Stimulated activated CD4-positive, alpha-beta T cell treated with anti-CD3 and anti-CD28 coated beads, Interleukin-15, amount 100 ng/mL, for 24 hours (primary cell): ENCODE measurements at places on chromosomes 7 and 10.
A peak's percentile ranks its signal among the peaks of the same experiment; 100 is the strongest.

DNA sequence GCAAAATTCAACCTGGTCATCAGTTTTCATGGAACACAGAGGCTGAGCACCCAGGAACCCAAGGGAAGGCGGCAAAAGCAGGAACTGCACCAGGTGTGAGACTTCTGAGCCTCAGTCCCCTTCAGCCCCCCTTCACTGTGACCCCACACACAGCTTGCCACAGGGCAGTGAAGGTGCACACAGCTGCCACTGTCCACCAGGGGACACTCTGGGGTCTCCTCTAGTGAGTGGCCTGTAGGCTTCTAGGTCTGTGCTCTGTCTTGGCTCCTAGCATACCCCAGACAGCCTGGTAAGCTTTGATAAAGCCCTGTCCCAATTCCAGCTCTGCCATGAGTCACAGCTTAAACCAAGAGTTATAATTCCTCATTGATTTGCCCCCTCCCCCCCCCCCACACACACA, 12.1 kb downstream of the KCNH2 start:
- DNase-seq = no peak

- DNase-seq = no peak
Measured at GRCh38 chr7:89312551-89312950, 517.0 kb upstream of the TEX47 start.

GRCh38 chr10:45809837-45810236, 37.5 kb downstream of the AGAP4 start:
- no peak for DNase-seq

- no peak for DNase-seq
Measured at GRCh38 chr10:125156739-125157480, 3.5 kb downstream of the CTBP2 start.

DNA sequence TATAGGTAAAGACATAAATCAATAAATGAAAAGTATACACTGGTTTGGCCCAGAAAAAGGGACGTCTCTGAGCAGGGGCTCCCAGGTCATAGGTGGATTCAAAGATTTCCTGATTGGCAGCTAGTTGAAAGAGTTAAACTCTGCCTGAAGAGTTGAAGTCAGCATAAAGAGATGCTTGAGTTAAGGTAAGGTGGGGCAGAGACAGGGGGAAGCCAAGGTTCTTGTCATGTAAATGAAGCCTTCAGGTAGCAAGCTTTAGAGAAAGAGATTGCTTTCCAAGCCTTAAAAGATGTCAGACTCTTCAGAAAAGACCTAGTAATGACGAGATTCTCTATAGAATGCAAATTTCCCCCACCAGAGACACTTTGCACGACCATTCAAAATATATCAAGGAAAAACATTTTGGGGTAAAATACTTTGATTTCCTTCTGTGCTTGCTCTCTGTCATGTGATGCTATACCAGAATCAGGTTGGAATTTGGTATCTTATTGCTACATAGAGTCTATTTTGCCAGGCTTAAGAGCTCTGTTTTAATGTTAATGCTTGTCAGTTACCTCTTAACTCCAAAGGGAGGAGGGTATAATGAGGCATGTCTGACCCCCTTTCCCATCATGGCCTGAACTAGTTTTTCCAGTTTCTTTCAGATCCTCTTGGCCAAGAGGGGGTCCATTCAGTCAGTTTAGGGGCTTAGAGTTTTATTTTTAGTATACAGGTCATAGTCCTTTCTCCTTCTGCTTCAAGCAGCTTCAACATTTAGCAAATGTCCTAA, 429.6 kb downstream of the ADRA2A start:
- DNase-seq = no peak

DNA sequence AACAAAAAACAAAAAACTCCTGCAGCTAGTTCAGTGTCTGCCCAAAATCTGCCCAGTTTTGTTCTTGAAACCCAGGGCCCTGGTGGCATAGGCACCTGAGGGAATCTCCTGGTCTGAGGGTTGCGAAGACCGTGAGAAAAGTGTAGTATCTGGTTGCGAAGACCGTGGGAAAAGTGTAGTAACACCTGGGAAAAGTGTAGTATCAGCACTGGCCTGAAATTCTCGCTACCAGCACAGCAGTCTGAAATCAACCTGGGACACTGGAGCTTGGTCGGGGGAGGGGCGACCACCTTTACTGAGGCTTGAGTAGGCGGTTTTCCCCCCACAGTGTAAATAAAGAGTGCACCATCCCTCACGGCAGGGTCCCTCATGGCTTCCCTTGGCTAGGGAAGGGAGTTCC, 82.5 kb upstream of the SP4 start:
- DNase-seq = no peak

- DNase-seq = no peak
Measured at GRCh38 chr10:47243356-47243755, 56.6 kb upstream of the GDF10 start.

- no peak for DNase-seq
Measured at GRCh38 chr7:106623853-106624252, 37.1 kb downstream of the CCDC71L start.

DNA sequence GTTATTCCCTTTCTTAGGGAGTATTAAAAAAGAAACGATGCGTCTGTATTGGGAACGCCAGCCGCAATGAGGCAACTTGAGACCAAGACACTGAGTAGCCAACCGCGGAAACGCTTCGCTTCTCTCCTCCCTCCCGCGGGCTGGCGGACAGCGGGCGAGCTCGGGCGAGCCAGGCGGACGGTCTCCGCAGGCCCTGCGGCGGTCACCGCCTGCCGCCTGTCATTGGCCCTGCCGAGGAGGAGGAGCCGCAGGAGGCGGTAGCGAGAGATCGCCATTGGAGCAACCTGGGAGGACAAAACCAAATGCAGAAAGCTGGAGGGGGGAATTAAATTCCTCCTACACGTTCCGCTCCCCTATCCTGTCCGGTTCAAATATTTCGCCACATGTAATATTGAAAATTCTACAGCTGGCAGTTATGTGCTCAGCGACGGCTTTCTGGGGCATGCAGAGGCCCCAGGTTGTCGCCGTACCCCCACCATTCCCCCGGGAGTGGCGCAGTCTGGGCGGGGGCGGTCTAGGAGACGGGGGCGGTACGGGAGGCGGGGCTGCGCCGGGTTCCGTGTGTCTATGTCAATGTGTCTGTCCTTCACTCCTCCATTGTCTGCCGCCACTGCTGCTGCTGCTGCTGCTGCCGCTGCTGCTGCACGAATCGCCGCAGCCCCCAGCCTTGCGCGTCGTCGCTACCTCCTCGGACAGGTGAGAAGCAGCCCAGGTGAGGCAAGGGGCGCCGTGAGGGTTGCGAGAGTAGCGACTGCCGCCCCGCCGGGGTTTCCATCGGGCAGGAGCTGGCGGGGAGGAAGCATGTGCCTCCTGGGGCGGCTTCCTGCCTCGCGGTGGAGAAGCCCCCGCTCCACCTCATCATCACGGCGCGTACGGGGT, at the start of the genes ANKMY2 and BZW2:
Gene ANKMY2 (minus strand): TSS at position 162 of the 879 bp plus-strand sequence. CDS start 181 bp downstream, outside the sequence.
Gene BZW2 (plus strand): TSS at position 589 of the 879 bp plus-strand sequence. CDS start 19,263 bp downstream, outside the sequence.
- peak; percentile 93 for DNase-seq

DNA sequence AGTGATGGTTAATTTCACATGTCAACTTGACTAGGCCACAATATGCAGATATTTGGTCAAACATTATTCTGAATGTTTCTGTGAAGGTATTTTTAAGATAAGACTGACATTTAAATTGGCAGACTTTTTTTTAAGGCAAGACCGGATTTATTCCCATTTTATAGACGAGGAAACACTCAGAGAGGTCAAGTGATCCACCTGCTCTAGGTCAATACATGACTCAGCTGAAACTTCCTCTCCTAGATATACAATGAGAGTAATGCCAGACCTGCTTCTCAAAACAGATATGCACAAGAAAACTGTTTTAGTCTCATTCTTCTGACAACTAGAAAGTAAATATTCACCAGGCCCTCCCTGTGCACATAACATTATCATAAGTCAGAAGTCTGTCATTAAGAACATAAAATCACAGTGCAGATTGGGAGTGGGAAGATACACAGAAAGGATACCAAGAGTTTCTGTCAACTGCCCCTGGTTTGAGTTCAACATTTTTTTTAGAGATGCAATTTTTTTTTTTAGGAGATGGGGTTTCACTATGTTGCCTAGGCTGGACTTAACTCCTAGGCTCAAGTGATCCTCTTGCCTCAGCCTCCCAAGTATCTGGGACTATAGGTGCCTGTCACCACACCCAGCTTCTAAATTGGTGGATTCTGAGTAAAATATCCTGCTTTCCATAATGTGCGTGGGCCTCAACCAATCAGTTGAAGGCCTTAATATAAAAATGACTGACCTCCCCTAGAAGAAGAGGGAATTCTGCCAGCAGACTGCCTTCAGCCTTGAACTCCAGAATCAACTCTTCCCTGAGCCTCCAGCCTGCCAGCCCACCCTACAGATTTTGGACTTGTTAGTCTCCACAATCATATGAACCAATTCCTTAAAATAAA, 121.4 kb downstream of the ZFAND4 start:
- DNase-seq = no peak

GRCh38 chr10:96835899-96836298, 3.8 kb downstream of the LCOR start:
- no peak for DNase-seq

- DNase-seq = no peak
Measured at GRCh38 chr7:151833691-151834090, 43.2 kb downstream of the PRKAG2 start.

- DNase-seq = no peak
Measured at GRCh38 chr7:90025771-90026170, 128.5 kb upstream of the STEAP1 start.

DNA sequence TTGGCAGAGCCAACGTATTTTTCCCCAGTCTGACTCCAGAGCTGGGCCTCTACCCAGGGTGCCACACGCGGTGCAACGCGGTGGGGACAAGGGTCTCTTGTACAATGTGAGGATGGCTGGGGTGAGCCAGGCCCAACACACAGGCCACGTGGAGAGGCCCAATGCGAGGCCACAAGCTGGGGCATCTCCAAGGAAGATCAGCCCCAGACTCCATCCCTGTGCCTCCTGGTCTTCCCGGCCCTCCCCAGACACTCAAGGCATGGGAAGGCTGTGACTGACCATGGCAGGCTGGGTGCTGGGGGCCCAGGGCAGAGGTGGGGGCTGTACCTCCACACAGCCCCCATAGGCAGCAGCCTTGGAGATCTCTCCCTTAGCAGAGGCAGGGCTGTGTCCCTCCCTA, 135.3 kb upstream of the FAM20C start:
- no peak for DNase-seq

DNA sequence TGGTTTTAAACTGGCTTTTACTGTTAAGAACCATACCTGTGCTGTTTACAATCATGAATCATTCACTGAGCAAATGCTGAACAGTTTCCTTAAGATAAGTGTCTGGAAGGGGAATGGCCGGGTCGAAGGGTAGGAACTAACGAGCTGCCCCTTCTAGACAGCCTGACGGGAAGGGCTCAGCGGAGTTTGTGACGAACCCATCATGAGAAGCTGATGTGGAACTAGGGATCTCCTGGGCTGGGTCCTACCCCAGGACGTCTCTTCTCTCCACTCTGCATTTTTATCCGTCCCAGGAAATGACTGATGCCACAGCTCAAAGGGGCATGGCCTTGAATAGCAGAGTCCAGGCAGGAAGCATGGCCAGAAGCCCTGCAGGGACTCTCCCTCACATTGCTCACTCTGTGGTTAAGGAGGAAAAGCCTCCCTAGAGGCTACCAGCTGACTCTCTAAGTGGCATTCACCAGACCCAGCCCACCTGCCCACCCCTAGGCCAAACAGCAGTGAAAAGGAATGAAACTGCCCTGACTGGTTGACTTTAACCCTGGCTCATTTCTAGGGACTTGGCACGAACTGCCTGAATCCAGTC, 112.0 kb downstream of the PFKFB3 start:
- DNase-seq = no peak

- DNase-seq = no peak
Measured at GRCh38 chr10:51257511-51258248, 183.4 kb downstream of the PRKG1 start.

- DNase-seq = no peak
Measured at GRCh38 chr10:69336952-69337295, 58.6 kb downstream of the HK1 start.

- peak; percentile 34 for DNase-seq
Measured at GRCh38 chr7:28956608-28957063, 1.5 kb downstream of the TRIL start.

DNA sequence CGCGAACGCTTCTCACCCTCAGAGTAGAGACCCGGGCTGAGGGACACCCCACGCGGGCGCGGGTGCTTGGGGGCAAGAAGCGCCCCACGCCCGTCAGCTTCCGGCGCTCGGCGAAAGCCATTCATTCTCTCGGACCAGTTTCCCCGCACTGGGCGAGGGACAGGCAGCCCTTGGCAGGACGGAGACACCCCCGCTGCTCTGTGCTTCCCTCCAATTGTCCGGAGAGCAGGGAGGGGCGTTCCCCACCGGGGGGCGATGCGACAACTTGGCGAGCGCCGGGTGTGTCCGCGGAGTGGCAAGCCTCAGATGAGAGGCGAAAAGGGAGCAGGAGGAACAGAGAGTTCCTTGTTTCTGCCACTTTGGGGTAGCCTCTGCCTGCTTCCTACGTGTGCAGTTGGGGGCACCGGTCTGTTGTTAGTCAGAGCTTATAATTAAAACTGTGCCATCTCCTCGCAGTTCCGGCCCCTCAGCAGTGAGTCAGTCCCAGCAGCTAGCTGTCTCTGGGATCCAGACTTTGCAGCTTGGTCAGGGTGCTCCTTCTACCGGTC, 1.7 kb downstream of the GPR158 start:
- DNase-seq = no peak

- DNase-seq = no peak
Measured at GRCh38 chr10:117350909-117351308, 24.3 kb downstream of the PDZD8 start.

DNA sequence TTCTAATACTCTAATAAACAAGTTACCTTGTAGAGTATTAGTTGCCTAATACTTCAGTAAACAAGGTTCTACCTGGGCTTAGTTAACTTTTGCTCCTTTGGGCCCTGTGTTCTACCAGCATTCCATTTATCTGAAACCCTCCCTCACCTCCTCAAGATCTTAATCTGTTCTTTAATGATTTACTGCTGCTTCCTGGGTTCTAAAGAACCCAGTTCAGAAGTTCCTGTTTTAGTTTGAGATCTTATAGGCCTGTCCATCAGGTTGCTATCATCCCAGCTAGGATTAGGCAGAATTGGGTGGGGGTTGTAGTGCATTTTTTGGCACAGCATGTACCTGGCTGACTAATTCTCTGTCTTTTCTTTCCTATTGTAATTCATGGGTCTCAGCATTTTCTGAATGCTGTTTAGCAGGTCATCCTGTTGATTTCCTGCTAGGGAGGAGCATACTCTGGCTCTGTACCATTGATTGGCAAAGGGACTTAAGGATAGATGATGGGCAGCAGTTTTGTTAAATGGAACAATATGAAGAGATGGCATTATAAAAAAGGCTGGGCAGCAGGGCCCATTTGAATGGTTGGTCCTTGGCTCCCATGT, 53.7 kb upstream of the TMEM248 start:
- no peak for DNase-seq

DNA sequence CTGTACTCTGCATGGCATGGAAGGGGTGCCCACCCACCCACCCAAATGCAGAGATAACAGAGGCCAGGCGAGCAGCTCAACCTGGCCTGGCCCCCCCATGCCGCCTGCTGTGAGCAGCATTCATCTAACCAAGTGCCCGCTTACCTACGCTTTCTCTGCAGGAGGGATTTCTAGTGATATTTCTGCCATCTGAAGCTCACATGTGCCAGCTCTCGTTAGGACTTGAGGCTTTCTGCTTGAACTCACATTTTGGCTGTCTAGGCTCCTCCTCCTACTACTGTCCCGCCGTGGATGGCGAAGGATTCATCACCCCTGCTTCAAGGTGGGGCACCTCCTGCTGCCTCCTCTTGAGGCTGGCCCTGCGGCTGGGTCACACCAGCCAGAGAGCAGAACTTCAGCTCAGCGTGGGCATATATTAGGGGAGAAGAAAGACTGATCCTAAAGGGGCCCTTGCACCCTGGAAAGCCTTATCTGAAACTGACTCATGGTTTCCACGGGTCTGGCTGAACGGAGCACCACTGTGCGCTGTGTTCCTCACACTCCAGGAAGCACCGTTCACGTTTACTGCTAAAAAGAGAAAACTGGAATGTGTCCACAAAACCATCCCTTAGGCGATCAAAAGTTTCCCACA, 45.5 kb downstream of the CTBP2 start:
- DNase-seq = no peak

GRCh38 chr10:74887614-74888284, 61.3 kb downstream of the KAT6B start:
- DNase-seq = no peak
